ENCODE measurements at places on chromosomes 4 and X. TPM values are rescaled to one million over a fixed set of nuclear protein-coding genes. Genes with fewer than 3 reads are reported as not detected.

INTU gene
- total RNA-seq = 2.4 TPM

FGF13 gene
- not detected for total RNA-seq

DNA sequence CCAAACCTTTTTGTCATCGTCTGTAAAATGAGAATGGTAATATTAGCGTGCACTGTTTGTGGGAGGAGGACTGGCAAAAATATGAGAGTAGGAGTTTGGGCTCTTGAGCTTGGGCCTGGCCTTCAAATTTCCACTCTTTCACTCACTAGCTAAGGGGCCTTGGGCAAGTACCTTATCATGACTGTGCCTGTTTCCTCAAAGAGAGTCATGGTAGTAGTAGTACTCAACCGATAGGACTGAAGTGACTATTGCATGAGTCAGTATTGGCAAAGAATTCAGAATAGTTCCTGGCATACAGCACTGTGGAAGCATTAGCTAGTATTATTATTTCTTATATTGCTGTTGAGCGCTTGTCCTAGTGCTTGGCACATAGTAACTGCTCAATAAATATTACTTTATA is 16.0 kb upstream of the RBM3 start:
- DNase-seq = no peak

DNA sequence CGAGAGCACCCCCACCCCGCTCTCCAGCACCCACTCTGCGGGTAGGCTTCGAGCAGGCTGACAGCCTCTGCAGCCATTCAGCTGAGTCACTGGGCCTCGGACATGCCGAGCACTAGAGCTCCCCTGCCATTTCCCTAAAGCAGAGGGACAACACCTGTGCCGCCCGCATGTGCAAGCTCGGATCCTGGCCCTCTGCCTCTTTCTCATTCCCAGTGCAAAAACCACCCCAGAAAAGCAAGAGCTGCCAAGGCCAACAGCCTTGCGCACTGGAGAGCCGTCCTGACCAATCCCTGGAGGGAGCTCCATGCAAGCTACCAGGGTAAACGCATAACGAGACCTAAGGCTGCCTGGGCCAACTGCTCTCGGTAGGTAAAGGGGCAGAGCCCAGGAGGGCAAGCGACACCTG is 5.3 kb downstream of the HCFC1 start:
- no peak for DNase-seq

DNA sequence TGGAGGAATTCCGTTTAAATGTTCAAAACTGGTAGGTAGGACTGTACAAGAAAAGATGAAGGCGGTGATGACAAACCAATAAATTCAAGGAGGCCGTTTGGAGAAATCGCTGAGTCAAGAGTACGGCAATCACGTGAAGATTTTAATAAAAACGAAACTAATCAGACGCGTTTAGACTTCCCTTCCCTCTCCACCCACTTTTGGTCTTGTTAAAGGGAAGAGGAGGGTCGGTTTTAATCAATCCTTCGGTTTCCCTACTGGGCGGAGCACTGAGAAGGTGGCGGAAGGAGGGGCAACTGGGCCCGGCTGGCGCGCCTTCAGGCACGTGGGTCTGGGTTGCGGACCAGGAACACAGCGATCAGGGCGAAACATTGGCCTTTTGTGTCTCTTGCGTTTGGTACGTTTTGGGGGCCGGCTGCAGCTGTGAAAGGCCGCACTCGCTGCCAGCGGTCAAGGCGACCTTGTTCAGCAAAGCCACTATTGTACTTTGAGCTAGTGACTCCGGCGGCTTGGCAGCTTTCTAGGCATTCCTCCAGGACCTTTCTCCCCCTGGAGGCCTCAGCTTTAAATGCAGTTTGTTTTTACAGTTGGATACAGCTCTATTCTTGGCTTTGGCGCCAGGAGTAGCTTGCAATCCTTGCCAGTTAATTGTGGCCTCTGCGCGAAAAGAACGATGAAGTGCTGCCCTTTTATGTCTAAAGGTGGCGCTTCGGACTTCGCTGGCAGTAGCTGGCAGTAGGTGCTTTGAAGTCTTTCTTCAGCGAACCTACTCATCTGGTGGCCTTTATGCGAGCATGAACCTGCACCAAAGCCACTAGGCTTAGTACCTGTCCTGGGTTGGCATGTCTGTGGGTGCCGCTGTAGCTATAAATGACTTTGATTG is 16.8 kb upstream of the LAMP2 start:
- DNase-seq = peak; percentile 91

GRCh38 chr4:81667539-81667938 is 195.8 kb upstream of the RASGEF1B start:
- DNase-seq = no peak

DNA sequence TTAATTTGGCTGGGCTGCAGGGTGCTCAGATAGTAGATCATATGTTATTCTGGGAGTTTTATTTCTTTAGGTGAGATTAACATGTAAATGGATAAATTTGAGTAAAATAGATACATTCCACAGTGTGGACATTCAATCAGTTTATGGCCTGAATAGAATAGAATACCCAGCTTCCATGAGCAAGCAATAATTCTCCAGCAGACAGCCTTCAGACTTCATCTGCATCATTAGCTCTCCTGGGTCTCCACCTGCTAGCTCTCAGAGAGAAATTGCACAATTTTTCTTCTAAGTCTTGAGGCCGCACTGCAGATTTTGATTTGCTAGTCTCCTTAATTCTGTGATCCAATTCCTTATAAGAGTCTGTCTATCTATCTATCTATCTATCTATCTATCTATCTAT is 420.3 kb upstream of the BOD1L1 start:
- DNase-seq = no peak

- no peak for DNase-seq
Measured at GRCh38 chr4:78720994-78721677, 55.0 kb upstream of the BMP2K start.

DNA sequence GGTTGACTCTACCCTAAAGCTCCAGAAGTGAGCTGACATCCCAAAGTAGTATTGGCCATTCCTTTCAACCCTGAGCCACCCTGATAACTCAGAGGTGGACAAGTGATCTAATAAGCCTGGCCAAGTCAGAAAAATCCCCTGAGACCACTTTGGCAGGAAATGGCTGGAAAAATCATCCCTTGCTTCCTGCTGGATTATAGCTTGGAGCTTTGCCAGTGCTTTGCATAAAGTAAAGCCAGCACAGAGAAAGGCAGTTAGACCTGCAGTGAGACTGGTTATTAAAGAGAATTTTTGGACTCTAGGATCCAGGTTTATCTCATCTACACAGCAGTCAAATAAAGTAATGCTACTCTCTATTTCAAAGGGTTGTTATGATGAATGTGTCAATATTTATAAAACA is 6.4 kb downstream of the CXCL3 start:
- no peak for DNase-seq

GRCh38 chr4:7738458-7739076 is 201.1 kb downstream of the AFAP1 start:
- DNase-seq = no peak

GRCh38 chr4:40238700-40239548 is 42.1 kb downstream of the RHOH start:
- no peak for DNase-seq

DNA sequence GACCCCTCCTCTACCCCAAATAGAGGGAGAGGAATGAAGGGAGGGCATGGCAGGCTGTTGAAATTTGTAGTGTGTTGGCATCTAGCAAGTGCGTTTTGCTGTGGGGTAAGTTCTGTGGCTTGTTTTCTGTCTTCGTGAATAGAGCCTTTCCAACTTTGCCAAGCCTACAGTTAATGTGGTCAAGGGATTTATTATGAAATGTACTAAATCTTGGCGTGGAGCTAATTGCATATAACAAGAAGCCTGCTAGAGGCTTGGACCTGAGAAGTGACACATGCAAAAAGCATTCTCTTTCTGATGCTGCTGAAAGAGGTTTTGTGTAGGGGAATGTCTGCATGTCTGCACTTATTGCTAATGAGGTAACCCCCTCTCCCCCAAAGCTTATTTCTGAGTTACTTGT is 132.2 kb downstream of the BMPR1B start:
- no peak for DNase-seq

DNA sequence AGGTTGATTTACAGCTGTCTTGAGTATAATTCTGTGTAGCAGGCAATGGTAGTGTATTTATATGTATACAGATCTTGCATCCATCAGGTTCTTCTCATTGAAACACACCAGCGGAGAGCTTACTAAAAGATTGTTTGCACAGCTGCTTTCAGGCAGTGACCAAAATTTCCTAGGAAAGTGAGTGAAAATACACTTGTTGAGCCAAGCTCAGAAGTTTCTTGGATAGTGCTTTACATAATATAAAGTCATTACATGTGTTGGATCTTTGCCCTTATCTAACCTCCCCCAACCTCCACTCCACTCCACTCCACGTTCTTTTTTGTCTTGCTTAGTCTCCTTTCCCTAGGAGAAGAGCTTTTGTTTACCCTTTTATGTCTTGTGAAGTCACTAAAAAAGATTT is 34.1 kb downstream of the CNKSR2 start:
- DNase-seq = no peak

GRCh38 chr4:167730769-167731168 is 361.6 kb upstream of the ANXA10 start:
- DNase-seq = no peak

- peak; percentile 44 for DNase-seq
Measured at GRCh38 chr4:88803600-88804096, 106.0 kb upstream of the NAP1L5 start.

DNA sequence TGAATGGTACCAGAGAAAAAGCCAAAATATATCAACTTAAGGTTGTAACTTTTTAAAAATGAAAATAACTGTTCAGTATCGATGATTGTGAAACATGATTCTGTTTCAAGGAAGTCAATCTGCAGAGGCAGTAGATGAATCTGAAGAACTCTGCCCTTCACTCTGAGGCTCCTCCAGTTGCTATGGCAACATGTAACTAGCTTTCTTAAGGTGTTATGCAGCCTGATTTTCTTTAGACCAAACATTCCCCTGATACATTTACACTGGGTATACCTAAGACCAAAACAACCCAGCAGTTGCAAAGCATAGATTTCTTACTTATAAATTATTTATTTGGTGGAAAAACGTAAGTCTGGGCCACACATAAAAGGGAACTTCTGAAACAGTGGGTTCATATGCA is 133.6 kb upstream of the RASGEF1B start:
- DNase-seq = peak; percentile 43

DNA sequence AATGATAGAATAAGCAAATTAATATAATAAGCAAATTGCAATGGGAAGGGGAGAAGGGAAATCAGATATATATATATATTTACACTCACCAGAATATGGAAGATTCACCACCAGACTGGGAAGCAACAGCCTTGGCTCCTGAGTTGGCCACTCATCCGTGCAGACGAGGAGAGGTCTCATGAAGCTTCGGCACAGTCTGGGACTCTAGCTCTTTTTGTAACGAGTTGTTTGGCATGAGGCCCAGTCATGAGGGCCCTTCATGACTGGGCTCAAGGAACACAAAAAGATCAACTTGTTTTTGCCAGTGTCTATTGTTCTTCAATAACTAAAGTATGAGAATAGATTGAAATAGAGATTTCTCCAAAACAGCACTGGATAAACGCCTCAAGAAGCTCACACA is 176.4 kb downstream of the ADGRA3 start:
- DNase-seq = no peak

Data from HT-29 (cell line).